Suprapubic skin (tissue), 4 donors: ENCODE measurements at places on chromosomes 6 and 20.

DNA sequence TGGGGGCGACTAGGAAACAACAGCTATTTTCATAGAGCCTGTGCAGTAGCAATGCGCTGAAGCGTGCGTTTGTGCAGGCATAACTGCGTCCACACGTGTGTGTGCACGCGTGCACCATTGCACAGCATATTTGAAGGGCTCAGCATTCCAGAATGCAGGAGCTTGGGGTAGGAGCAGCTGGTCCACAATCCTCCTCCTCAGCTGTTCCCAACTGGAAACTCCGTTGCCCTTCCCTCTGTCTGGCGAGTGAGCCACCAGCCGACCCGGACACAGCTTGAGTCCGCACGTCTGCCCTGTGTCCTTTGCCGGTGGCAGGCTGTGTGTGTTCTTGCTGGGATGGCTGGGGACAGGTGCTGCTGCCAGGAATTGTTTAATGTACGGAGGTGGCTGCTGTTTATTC, 110.2 kb downstream of the SASH1 start:
- no peak for DNase-seq
- no peak overlapping the region for H3K27ac ChIP-seq
- H3K27me3 ChIP-seq = no peaks in the 10 kb centered on the region
- peaks cover 26% of the 10 kb centered on the region for H3K36me3 ChIP-seq
- H3K4me1 ChIP-seq = peaks cover 7% of the 10 kb centered on the region
- H3K4me3 ChIP-seq = no peak overlapping the region

DNA sequence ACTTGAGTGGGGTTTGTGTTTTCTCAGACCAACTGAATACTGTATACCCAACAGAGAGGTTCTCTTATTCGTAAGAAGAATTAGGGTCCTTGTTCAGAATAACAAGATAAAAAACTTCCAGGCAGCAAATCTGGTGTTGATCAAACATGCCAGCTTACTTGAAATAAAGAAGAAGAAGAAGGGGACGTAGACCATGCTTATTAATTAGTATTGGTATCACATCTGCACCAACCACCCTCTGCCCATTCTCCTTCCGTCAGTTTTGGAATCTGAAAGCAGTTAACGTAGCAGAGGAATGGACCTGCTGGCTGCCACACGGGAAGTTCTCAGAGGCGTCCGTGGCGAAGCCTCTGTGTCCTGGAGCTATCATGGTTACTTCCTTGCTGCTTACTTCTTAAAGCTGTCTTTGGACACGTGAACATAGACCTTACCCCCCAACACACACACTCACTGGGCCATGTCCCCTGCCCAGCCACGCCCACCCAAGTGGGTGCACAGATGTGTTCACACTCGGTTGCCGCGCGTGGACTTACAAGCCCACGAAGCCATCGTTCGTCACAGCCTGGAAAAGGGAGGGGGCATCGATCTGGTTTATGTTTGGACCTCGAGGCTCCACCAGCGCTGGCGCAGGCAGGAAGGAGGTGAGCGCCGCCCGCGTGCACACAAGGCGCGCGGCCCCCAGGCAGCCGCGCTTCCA, 4.1 kb upstream of the DLL1 start:
- no peak for DNase-seq
- H3K27me3 ChIP-seq = peaks cover 37% of the 10 kb centered on the region
- no peak overlapping the region for H3K27ac ChIP-seq
- peak overlapping the region; percentile 57 for H3K4me3 ChIP-seq
- no peaks in the 10 kb centered on the region for H3K36me3 ChIP-seq
- peaks cover 56% of the 10 kb centered on the region for H3K4me1 ChIP-seq

DNA sequence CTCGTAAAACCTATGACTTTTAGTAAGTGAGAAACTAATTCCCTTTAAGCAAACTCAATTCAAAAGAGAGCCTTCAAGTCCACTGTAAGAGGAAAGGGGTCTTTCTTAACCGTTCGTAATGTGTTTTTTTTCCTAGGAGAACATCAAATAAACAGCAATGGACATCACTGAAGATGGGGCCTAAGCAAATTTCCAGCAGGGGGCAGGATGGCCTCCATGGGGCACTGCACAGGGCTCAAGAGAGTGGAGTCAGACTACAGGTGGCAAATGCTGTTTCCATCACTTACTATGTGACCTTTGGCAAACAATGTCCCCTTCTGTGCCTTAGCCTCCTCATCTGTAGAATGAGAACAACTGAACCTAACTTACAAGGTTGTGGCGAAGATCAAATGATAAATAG, 88.7 kb downstream of the ARHGAP18 start:
- H3K27ac ChIP-seq = no peak overlapping the region
- H3K4me1 ChIP-seq = no peaks in the 10 kb centered on the region
- no peaks in the 10 kb centered on the region for H3K27me3 ChIP-seq
- H3K36me3 ChIP-seq = no peaks in the 10 kb centered on the region
- DNase-seq = no peak

GRCh38 chr20:62991196-62991807, 15.5 kb downstream of the BHLHE23 start:
- no peaks in the 10 kb centered on the region for H3K36me3 ChIP-seq
- H3K4me1 ChIP-seq = no peaks in the 10 kb centered on the region
- no peak overlapping the region for H3K27ac ChIP-seq
- H3K27me3 ChIP-seq = peaks cover 81% of the 10 kb centered on the region
- no peak for DNase-seq
- H3K4me3 ChIP-seq = no peak overlapping the region

DNA sequence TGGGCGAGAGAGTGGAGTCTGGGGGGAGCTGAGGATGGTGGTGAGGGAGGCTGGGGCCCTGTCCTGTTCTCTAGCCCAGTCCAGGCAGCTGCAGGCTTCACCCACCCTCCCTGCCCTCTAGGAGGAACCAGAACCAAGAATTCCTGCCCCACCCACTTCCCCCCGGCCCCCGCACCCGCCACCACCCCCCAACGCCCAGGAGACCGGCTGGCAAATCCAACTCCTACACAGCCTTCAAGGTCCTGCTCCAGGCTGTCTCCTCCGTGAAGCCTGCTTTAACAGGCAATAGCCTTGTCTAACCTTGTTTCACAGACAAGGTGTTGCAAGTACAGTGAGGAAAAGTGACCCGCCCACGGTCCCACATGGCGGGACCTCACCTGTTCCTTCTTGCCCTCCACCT, 2.4 kb downstream of the SPDEF start:
- peak overlapping the region; percentile 43 for H3K27ac ChIP-seq
- DNase-seq = no peak
- H3K4me3 ChIP-seq = no peak overlapping the region
- H3K27me3 ChIP-seq = no peaks in the 10 kb centered on the region

DNA sequence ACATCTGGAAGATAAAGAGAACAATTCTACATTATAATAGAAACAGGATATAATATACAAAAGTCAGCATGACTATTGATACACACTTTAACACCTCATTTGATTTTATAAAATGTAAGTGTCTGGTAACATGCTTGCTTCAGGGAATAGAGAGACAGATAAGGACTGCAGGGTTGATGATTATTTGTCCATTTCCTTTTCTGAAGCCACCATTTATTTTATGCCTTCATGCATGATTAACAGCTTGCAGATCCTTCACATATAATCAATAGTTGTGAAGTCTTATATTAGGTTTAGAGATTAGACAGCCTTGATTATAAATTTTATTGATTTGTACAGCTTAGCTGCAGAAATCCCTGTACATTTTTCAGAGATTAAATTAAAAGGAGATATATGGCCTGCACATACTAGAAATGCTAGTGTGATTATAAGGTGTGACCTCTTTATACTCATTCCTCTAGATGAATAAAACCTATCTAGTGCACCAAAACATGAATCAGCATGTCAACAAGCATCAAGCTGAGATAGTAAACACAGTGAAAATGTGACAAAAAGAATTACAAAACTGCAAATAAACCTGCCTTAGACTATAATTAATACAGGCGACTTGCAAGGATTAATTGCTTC, 198.8 kb upstream of the THEMIS start:
- H3K4me3 ChIP-seq = no peak overlapping the region
- H3K27me3 ChIP-seq = no peaks in the 10 kb centered on the region
- no peaks in the 10 kb centered on the region for H3K36me3 ChIP-seq
- peaks cover 3% of the 10 kb centered on the region for H3K4me1 ChIP-seq

DNA sequence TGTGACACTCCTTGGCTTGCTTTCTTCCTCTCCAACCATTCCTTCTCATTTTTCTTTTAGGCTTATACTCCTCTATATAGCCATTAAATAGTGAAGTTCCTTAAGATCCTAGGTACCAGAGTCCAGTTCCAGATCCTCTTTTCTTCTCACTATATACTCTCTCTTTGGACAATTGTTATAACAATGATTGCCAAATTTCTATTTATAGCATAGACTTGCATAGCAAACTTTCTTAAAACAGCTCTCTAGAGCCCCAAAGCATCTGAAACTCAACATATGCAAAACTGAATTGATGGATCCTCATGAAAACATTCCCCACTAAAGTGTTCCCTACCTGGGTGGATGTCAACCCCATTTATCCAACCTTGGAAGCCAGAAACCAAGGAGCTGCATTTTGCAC, 13.4 kb downstream of the PHIP start:
- H3K27ac ChIP-seq = no peak overlapping the region
- peaks cover 4% of the 10 kb centered on the region for H3K4me1 ChIP-seq
- H3K27me3 ChIP-seq = no peaks in the 10 kb centered on the region
- no peak overlapping the region for H3K4me3 ChIP-seq
- H3K36me3 ChIP-seq = peaks cover 9% of the 10 kb centered on the region
- DNase-seq = no peak

DNA sequence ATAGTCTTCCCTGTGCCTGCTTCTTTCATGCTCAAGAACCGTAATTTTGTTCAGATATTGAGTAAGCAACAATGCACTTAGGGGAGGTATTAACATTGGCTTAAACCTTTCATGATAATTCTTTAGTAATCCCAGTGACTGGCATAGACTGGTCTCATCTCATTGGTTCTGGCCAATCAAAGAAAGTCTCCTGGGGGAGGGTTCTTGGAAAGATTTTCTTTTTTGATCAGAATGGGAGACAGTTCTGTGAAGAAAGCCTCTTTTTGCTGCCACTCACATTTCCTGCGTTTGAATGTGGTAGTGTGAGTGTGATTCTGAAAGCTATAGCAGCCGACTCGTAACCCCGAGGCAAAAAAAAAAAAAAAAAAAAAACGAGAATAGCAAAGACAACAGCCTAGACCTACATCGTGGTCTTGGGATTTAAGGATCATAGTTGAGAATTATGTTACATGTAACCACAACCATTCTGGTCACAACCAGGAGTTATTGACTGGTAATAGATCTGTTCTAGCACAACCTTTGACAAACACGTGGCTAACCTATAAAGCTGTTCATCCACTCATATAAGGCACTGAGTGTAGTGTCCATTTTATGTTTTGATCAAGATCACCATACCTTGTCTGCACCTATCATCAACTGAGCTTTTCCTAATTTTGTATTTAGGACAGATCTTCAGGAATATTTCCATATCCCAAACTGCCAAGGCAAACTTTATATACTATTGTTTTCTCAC, 15.1 kb upstream of the TMEM217 start:
- no peak for DNase-seq
- peaks cover 17% of the 10 kb centered on the region for H3K36me3 ChIP-seq
- no peak overlapping the region for H3K4me3 ChIP-seq
- H3K27ac ChIP-seq = no peak overlapping the region
- no peaks in the 10 kb centered on the region for H3K4me1 ChIP-seq

DNA sequence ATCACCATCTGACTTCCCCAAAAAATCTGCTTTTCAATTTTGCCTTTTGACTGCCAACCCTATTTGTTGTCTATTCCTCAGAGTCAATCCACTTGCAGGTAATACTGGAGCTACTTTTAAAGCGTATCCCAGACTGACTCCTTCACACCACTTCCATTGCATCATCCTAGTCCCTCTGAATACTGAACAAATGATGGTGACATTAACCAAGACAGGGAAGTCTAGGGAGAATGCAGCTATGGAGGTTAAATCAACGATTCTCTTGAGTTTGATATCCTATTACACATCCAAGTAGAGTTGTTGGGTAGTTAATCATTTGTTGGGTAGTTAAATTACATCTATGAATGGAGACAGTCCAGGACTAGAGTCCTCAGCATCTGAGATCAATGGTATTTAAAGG, 2.0 kb downstream of the OGFRL1 start:
- H3K27me3 ChIP-seq = no peaks in the 10 kb centered on the region
- H3K4me3 ChIP-seq = peak overlapping the region; percentile 86
- no peak for DNase-seq
